ENCODE measurements at places on chromosomes 11 and 22.

DNA sequence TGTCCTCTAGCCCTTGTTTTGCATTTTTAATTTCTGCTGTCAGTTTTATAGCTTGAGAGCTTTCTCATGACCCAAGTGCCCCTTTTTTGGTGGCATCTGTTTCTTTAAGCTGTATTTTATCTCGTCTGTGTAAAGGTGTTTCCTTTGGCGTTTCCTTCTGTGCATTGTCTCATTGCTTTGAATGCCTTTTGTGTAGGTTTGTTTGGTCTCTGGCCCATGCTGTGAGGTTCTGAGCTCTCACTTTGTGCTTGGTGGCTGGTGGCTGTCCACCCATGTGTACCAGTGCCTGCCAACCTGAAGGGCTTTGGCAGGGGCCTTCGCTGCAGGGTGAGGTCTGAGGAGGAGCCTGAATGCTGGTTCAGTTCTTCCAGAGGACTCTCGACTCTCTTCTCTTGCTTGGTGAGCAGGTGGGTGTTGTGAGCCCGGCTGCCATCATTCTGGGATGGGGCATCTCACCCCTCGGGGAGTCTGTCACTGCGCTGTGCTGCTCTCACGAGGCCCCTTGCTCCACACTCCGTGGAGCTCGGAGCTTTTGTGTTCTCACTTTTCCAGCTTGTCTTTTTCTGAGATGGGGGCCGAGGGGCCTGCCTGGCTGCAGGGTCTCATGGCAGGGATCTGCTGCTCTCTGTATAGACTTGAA lies 14.9 kb downstream of the AP2A2 start:
- H3K4me1 ChIP-seq = peaks cover 20% of the 10 kb centered on the region
- H3K27me3 ChIP-seq = no peaks in the 10 kb centered on the region
- no peak for DNase-seq
- H3K36me3 ChIP-seq = peaks cover 26% of the 10 kb centered on the region
- H3K27ac ChIP-seq = no peak overlapping the region

- peak overlapping the region; percentile 13 for H3K27ac ChIP-seq
- H3K36me3 ChIP-seq = peaks cover 3% of the 10 kb centered on the region
- H3K4me1 ChIP-seq = peaks cover 43% of the 10 kb centered on the region
- no peaks in the 10 kb centered on the region for H3K27me3 ChIP-seq
- H3K4me3 ChIP-seq = no peak overlapping the region
Observed at GRCh38 chr11:72430741-72431570, 3.4 kb downstream of the CLPB start.

- no peaks in the 10 kb centered on the region for H3K27me3 ChIP-seq
- H3K4me1 ChIP-seq = peaks cover 91% of the 10 kb centered on the region
- H3K36me3 ChIP-seq = peaks cover 56% of the 10 kb centered on the region
- H3K27ac ChIP-seq = peak overlapping the region; percentile 98
- peak overlapping the region; percentile 68 for H3K4me3 ChIP-seq
- DNase-seq = no peak
Observed at GRCh38 chr11:64866173-64866491, 12.3 kb downstream of the EHD1 start.

- no peak for DNase-seq
- H3K36me3 ChIP-seq = peaks cover 51% of the 10 kb centered on the region
- H3K27ac ChIP-seq = peak overlapping the region; percentile 36
- H3K4me1 ChIP-seq = peaks cover 74% of the 10 kb centered on the region
Observed at GRCh38 chr11:118318581-118319336, 14.2 kb downstream of the CD3E start.

GRCh38 chr22:50141891-50142363 lies 28.6 kb upstream of the PANX2 start:
- peaks cover 23% of the 10 kb centered on the region for H3K27me3 ChIP-seq
- H3K27ac ChIP-seq = no peak overlapping the region
- H3K36me3 ChIP-seq = no peaks in the 10 kb centered on the region
- no peak for DNase-seq
- H3K4me3 ChIP-seq = no peak overlapping the region
- peaks cover 2% of the 10 kb centered on the region for H3K4me1 ChIP-seq

DNA sequence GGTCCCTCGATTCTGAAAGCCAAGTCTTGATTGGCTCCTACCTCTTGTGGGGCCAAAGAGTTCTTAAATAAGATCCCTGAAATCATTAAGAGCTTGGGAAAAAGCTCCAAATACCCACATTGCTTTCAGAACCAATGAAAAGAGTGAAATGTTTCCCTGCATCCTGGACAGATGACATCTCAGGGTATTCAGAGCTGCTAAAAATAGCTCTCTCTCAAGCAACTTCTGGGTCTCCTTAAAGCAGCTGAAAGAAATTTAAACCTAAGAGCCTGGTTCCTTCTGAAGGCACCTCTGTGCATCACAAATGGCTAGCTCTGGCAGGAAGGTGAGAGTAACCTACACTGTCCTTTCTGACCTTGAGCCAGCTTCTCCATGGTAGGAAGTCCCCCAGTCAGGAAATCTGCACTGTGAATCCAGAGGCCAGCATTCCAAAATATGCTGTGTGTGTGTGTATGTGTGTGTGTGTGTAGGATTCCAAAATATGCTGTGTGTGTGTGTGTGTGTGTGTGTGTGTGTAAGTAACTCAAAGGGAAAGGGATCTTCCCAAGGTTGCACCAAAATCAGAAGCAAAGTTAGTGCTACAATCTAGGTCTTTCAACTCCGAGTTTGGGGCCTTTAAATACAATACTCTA lies 50.1 kb downstream of the RELT start:
- H3K27ac ChIP-seq = no peak overlapping the region
- no peaks in the 10 kb centered on the region for H3K27me3 ChIP-seq
- DNase-seq = no peak
- no peak overlapping the region for H3K4me3 ChIP-seq

DNA sequence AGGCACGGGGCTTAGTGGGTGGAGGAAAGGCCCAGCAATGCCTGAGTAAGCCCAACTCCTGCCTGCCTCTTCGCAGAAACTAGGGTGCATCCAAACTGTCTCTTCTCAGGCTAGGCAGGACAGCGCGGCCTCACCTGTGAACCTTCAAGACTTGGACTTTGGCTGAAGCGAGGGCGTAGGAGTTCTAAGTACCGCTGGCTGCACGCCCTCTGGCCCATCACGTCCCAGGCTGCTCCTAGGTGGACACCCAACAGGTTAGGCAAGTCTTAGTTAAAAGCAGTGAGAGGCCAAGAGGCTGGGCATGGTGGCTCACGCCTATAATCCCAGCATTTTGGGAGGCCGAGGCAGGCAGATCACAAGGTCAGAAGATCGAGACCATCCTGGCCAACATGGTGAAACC lies 1.8 kb upstream of the DDB2 start:
- H3K36me3 ChIP-seq = peaks cover 28% of the 10 kb centered on the region
- H3K4me3 ChIP-seq = no peak overlapping the region
- DNase-seq = no peak
- no peak overlapping the region for H3K27ac ChIP-seq

GRCh38 chr11:2762031-2762380 lies 62.2 kb upstream of the KCNQ1OT1 start:
- no peaks in the 10 kb centered on the region for H3K36me3 ChIP-seq
- no peaks in the 10 kb centered on the region for H3K4me1 ChIP-seq
- no peak overlapping the region for H3K27ac ChIP-seq
- peak; percentile 6 for DNase-seq
- no peak overlapping the region for H3K4me3 ChIP-seq

GRCh38 chr11:112542479-112542878 lies 281.8 kb upstream of the PLET1 start:
- H3K27me3 ChIP-seq = peaks cover 2% of the 10 kb centered on the region
- DNase-seq = no peak
- H3K4me1 ChIP-seq = peaks cover 12% of the 10 kb centered on the region
- H3K4me3 ChIP-seq = no peak overlapping the region
- H3K36me3 ChIP-seq = no peaks in the 10 kb centered on the region

DNA sequence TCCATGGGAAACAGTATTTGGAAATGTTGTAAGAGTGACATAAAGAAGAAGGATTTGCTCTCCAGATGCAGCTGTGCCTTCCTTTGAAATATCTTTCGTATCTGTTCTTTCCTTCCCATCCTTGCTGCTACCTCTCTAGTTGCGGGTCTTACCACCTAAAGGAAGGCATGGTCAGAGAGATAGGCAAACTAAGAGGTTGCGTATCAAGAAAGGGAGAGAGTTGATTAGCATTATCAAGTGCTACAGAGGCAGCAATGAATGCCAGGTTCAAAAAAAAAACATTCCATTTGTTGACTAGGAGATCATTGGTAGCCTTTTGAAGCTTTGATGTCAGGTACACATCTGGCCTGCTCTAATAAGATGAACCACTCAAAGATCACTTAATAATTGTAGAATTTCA lies 4.6 kb downstream of the GTPBP1 start:
- no peak overlapping the region for H3K4me3 ChIP-seq
- no peak for DNase-seq
- peaks cover 66% of the 10 kb centered on the region for H3K36me3 ChIP-seq
- H3K4me1 ChIP-seq = peaks cover 66% of the 10 kb centered on the region
- no peak overlapping the region for H3K27ac ChIP-seq

GRCh38 chr22:29026579-29026978 lies 35.1 kb downstream of the C22orf31 start:
- no peaks in the 10 kb centered on the region for H3K36me3 ChIP-seq
- no peak overlapping the region for H3K4me3 ChIP-seq
- DNase-seq = no peak
- H3K4me1 ChIP-seq = peaks cover 11% of the 10 kb centered on the region
- peaks cover 48% of the 10 kb centered on the region for H3K27me3 ChIP-seq

GRCh38 chr11:76380159-76380976 lies 564 bp downstream of the THAP12 start:
- peak overlapping the region; percentile 85 for H3K27ac ChIP-seq
- no peaks in the 10 kb centered on the region for H3K27me3 ChIP-seq
- H3K36me3 ChIP-seq = peaks cover 11% of the 10 kb centered on the region
- peak overlapping the region; percentile 91 for H3K4me3 ChIP-seq
- DNase-seq = peak; percentile 62
- peaks cover 52% of the 10 kb centered on the region for H3K4me1 ChIP-seq

DNA sequence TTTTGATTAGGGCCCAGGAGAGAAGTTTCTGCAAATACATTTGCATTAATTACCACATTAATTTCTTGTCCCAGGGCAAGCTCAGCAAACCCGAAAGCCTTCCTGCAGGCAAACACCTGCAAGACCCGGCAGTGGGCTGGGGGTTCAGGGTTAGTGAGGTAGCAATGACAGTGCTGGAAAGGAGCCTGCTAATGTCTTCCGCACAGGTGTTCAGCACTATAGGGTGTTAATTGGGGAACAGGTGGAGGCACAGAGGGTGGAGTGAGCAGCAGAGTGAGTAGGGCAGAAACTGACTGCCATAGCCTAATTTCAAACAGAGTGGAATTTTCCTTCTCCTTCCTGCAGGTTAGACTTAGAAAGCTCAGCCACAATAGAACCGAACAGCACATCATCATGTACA lies 50.9 kb upstream of the UBASH3B start:
- no peak overlapping the region for H3K27ac ChIP-seq
- DNase-seq = no peak
- H3K36me3 ChIP-seq = no peaks in the 10 kb centered on the region
- no peaks in the 10 kb centered on the region for H3K4me1 ChIP-seq
- peaks cover 8% of the 10 kb centered on the region for H3K27me3 ChIP-seq

DNA sequence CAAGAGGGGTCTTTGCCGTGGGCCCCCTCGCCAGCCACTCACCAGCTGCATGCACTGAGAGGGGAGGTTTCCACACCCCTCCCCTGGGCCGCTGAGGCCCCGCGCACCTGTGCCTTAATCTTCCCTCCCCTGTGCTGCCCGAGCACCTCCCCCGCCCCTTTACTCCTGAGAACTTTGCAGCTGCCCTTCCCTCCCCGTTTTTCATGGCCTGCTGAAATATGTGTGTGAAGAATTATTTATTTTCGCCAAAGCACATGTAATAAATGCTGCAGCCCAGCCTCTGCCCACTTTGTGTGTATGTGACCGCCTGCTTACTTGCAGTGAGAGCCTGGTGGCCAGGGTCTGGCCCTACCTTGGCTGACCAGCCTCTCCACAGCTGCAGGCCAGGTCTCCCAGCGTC lies 2.8 kb upstream of the CRACR2B start:
- H3K36me3 ChIP-seq = peaks cover 7% of the 10 kb centered on the region
- H3K4me1 ChIP-seq = peaks cover 43% of the 10 kb centered on the region
- DNase-seq = no peak

GRCh38 chr11:73530109-73530508 lies 67.8 kb downstream of the FAM168A start:
- H3K27me3 ChIP-seq = no peaks in the 10 kb centered on the region
- H3K36me3 ChIP-seq = peaks cover 2% of the 10 kb centered on the region
- H3K4me1 ChIP-seq = peaks cover 6% of the 10 kb centered on the region
- H3K27ac ChIP-seq = no peak overlapping the region
- no peak for DNase-seq

- no peak for DNase-seq
- no peak overlapping the region for H3K27ac ChIP-seq
- no peaks in the 10 kb centered on the region for H3K27me3 ChIP-seq
- no peak overlapping the region for H3K4me3 ChIP-seq
- peaks cover 6% of the 10 kb centered on the region for H3K36me3 ChIP-seq
Observed at GRCh38 chr11:130318031-130318673, 3.4 kb upstream of the ZBTB44 start.

- H3K27me3 ChIP-seq = peaks cover 3% of the 10 kb centered on the region
- no peak for DNase-seq
- no peaks in the 10 kb centered on the region for H3K36me3 ChIP-seq
- H3K4me1 ChIP-seq = no peaks in the 10 kb centered on the region
- no peak overlapping the region for H3K27ac ChIP-seq
- H3K4me3 ChIP-seq = no peak overlapping the region
Observed at GRCh38 chr11:15336021-15336420, 221.3 kb downstream of the INSC start.

DNA sequence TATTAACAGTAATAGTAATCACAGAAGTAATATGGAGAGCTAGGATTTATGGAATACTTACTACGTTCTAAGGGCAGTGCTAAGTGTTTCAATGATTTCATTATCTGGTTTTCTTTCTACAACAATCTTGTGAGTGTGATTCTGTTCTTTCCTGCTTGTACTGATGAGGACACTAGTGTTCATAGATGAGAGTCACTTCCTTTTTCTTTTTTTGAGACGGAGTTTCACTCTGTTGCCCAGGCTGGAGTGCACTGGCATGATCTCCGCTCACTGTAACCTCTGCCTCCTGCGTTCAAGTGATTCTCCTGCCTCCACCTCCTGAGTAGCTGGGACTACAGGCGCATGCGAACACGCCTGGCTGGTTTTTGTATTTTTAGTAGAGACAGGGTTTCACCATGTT lies 81.4 kb downstream of the DBX1 start:
- peaks cover 2% of the 10 kb centered on the region for H3K27me3 ChIP-seq
- no peak overlapping the region for H3K27ac ChIP-seq
- no peaks in the 10 kb centered on the region for H3K36me3 ChIP-seq
- peaks cover 2% of the 10 kb centered on the region for H3K4me1 ChIP-seq

DNA sequence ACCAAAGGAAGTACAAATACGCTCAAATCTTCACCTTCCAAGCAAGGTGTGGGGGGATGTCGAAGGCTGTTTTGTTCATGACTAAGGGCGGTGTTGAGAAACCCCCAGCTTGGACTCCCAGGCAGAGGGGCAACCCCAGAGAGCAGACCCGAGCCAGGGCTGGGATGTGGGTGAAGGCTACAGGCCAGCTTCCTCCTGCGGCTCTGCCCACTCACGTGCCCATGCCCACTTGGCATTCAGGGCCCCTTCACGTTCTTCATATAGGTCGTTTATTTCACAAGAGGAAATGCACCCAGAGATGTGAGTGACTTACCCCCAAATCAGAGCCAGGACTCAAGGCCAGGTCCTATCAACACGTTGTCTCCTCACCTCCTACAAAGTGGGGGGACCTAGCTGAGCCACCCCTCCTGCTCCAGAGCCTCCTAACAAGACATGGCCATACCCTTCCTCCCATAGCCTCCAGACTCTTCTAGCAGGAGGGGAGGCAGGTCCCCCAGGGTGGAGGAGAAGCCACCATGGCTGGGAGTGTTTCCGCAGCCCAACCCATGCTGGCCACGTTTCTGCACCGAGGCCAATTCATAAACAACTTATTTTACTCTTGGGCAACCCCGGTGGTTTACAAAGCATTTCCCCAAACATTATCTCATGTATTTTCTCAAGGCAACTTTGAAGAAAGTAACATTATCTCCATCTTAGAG lies 22.0 kb downstream of the TMEM184B start:
- H3K27ac ChIP-seq = no peak overlapping the region
- no peaks in the 10 kb centered on the region for H3K4me1 ChIP-seq
- peaks cover 4% of the 10 kb centered on the region for H3K36me3 ChIP-seq
- H3K27me3 ChIP-seq = no peaks in the 10 kb centered on the region
- no peak overlapping the region for H3K4me3 ChIP-seq
- no peak for DNase-seq
